ENCODE measurements at places on chromosomes 3 and 15.

GRCh38 chr3:129593595-129594339 lies 12.7 kb downstream of the PLXND1 start:
- no peak for DNase-seq

DNA sequence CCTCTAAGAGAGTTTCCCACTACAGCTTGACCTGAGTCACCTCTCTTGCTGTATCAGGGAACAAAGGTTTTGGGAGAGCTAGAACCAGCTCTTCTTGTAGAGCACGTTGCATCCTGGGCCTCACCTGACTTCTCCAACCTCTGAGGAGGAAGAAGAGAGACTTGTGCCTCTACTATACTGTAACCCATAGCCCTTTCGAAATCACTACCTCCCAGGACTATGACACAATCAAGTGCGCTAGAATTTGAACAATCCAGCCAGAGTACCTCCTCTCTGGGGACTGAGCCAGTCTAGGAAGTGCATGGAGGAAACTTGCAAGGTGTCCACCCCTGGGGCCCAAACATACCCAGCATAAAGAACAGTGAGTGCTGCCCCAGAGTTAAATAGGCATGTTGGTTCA lies 192.8 kb upstream of the BHLHE40 start:
- DNase-seq = no peak

GRCh38 chr3:178263236-178263916 lies 272.9 kb upstream of the KCNMB2 start:
- no peak for DNase-seq

- no peak for DNase-seq
Observed at GRCh38 chr3:55329849-55330248, 157.3 kb downstream of the WNT5A start.

DNA sequence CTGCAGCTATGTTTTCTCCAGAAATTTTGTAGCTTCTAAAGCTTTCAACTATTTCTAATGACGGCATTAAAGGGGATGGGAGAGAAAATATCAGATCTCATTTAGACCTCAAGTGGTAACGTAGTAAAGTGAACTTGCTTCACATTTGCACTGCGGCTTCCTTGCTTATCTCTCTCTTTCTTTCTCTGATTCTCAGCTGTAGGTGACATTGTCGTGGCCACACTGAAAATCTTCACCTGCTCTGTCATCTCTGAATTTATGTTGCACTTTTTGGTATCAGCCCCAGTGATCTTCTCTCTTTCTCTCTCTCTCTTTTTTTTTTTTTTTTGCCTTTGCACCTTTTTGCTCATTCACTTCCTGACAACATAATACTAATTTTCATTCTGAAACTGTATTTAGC lies 254.1 kb upstream of the SATB1 start:
- DNase-seq = no peak

GRCh38 chr15:57237301-57237642 lies 139.0 kb upstream of the CGNL1 start:
- DNase-seq = no peak

DNA sequence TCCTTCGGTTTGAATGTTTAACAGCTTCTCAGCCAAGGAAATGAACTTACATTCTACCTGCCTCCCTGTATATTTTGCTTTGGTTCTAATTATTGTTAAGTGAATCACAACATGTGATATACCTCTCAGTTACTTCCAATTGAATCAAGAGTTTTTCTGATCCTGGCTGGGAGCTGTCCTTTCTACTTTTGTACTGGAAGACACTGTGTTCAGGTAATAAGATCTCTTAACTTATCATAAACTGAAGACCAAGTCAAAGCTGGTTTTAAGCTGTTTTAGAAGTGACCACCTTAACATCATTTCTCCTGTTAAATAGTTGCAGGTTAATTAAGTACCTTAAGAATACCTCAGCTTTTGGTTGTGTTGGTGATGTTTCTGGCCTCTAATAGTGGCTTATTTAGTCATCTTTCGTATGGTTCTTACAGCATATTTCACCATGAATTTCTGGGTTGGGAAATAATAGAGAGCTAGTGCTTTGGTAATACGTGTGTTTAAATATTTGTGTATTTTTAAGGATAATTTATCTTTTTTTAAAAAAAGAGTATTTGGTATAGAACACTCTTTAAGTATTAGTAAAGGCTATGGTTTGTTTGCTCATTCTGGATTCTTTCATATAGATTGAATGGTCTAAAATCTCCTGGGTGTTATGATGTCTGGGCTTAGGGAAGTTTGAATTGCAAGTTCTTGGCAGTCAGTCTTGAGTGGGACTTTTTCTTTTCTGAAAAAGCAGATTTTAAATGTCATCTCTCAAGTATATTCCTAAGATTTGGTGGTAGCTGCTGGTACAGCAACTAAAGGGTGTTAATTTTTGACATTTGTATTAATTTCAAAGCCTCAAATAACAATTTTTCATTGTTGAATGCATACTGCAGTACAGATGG lies 1.6 kb downstream of the RAB8B start:
- DNase-seq = no peak

Data from activated T-helper 1 cell treated with anti-CD3 and anti-CD28 coated beads, Interleukin-2, amount 50 U/mL, for 16 hours (primary cell).